ENCODE measurements at places on chromosomes 3 and 15.

DNA sequence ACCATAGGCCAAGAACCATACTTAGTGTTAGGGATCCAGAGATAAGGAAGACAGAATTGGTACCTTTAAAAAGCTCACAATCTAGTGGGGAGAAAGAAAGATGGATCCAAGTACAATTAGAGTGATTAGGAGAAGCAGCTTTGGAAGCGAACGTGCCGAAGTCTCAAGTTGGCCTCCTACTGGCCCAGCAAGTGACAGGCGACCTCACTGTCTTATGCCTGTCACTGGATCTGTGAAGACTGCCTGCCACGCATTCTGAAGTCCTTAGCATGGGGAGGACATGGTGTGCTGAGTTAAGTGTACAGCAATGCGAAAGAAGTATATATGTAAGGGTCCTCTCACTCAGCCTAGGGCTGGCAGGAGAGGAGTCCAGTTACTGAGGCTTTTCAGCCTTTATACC is 141.0 kb downstream of the GABRB3 start:
- no peak for DNase-seq

- DNase-seq: no peak
Measured at GRCh38 chr3:23831517-23832394, 26.0 kb downstream of the UBE2E1 start.

DNA sequence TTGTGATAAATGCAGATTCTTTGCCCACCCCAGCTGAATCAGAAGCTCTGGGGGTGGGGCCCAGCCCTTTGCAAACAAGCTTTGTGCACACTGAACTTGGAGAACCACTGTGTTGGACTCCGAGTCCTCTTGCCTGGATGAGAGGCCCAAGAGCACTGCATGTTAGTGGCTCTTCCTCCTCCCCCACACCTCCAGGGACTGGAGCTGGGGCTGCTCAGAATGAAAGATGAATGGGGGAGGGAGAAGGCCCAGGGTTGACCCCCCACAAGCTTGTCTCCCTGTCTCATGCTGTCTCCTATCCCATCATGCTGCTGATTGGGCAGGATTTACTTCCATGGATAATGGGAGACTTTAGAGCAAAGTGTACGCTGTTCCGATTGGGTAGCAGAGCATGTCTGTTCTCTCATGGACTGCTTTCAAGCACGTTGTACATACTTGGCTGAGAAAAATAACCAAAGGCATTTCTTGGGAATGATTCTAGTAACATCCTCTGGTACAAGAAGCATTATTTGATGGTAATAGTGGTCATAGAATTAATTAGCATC is 99.6 kb downstream of the PGPEP1L start:
- no peak for DNase-seq

DNA sequence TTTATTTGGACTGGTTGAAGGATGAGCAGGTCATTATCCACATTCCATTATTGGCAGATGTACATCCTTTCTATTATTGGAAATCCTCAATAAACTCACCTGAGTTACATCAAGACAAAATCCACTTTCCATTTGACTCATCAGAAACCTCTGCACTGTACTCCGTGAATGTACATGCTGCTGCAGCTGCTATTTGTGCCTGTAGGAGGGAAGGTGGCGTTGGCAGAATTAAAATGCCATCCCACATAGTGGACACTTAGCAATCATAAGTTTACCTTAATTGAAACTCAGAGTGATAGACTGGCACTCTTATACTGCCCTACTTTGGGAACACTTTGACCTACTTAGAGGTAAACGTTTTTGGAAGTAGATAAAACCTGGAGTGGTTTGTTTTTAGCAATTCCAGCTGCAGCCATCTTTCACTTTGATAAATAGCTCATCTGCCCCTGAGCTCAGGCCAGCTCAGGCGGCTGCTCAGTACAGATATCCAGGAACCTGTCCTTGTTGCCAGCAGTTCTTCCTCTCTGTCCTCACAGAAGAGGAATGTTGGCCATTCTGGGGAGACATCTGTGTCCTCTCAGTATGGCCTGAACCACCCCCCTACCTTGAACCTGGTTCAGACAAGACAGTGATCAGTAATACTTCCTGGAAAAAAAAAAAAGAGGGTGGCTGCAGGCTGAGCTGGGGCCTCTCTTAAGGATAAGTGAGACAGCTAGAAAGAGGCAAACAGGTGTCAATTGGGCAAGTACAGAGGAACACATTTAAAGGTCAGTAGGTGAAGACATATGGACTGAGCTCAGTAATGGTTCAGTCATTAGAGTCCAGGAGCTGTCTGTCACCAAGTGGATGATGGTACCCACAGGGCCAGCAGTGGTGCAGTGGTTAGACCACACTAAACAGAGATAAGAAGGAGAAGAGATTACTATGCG is 153.4 kb upstream of the UMPS start:
- no peak for DNase-seq

DNA sequence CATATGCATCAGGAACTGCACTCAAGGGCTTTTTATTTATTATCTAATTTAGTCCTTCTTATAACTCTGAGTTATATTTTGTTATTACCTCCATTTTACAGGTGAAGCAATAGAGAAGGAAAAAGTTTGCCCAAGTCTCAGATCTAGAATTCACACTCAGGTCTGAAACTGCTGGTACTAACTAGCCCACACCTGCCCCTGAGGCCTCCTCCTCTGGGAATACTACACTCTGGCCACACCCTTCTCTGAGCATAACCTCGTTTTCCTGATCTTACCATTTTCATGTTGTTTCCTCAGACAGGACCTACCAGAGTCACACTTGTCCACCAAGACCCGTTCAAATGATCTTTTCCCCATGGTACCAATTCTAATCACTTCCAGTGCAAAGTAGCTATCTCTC is 94.1 kb upstream of the CHRM5 start:
- no peak for DNase-seq

DNA sequence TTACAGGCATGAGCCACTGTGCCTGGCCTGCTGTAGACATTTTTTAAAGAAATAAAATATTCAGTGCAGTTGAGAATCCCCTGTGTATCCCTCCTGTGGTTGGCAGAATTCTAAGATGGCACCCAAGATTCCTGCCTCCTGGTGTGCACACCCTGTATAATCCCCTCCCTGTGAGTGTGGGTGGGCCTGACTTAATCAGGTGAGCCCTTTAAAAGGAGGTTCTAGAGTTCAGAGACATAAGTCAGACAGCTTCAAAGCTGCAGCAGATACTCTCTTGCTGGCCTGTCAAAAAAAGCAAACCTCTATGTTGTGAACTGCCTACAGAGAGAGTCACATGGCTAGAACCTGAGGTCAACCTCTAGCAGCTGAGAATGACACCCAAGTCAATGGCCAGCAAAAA is 7.0 kb upstream of the VIPR1 start:
- no peak for DNase-seq

- DNase-seq: no peak
Measured at GRCh38 chr3:177822681-177823096, 625.4 kb upstream of the TBL1XR1 start.

- DNase-seq: no peak
Measured at GRCh38 chr3:188218603-188219002, 64.6 kb downstream of the LPP start.

- DNase-seq: no peak
Measured at GRCh38 chr3:56810577-56811545, 9.1 kb upstream of the ARHGEF3 start.

DNA sequence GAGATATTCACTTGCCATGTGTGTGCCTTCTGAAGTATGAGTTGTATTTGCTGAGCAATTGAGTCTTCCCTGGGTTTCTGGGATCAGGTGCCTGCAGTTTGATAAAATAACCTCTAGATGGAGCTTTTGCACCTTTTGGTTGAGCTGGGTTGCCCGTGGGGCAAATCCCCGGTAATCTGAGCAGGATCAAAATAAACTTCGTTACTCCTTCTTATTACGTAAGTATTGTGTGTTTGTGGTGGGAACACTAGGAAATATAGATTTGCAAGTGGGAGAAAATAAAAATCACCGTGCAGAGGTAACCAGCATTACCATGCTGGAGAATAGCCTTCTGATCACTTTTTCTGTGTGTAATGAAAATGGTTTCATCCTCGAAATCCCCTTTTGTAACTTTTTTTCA is 277.4 kb upstream of the NR2E3 start:
- no peak for DNase-seq

GRCh38 chr3:138213398-138214085 is 26.4 kb downstream of the ARMC8 start:
- no peak for DNase-seq

GRCh38 chr15:51672155-51672687 is 9.1 kb upstream of the SCG3 start:
- DNase-seq: no peak

- no peak for DNase-seq
Measured at GRCh38 chr3:130516645-130517512, at the start of gene COL6A6. Gene COL6A6, plus strand, starts transcription at chr3:130517177. Its CDS starts 43,188 bp downstream, at chr3:130560365.

DNA sequence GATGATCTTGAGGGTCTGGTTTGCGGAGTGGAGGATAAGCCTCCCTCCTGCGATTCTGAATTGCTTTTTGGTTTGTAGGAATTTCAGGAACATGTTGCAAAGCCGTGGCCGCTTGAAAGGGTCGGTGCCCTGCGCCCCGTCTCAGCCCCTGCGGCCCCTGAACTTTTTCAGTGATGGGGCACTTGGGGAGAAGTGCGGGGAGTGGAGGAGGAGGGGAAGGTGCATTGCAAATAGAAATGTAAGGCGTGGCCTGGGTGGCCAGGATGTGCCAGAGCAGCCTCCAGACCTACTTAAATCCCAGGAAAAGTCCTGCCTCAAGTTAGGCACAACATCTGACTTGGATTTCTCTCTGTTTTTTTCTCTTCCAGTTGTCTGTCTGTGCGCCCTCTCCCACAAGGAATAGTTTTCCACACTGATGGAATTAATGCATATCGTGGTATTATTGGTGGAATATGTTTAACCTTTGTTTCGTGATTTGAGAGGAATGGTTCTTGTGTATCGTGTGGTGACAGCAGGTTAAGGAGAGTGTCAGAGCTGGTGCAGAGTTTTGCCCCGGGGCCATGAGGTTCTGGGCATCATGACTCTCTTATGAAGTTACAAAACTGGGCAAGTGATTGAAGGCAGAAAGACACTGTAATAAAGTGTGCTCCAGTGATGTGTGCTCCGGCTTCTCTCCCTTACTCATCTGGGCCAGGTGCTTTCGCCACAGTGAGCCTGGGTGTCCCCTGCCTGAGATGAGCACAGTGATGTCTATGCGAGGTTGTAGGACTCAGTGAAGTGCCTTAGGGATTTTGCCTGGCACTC is 153.8 kb downstream of the PGPEP1L start:
- DNase-seq: no peak

- no peak for DNase-seq
Measured at GRCh38 chr15:86649277-86649676, 569.6 kb downstream of the AGBL1 start.

DNA sequence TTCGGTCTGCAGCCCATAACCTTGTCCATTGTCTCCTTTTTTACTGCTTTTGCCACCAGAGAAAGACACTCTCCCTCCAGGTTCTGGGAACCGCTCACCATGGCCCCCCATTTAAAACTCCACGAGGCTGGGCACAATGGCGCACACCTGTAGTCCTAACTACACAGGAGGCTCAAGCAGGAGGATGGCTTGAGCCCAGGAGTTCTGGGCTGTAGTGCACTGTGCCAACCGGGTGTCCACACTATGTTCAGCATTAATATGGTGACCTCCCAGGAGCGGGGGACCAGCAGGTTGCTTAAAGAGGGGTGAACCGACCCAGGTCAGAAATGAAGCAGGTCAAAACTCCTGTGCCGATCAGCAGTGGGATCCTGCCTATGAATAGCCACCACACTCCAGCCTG is 28.0 kb upstream of the IDH2 start:
- DNase-seq: no peak

DNA sequence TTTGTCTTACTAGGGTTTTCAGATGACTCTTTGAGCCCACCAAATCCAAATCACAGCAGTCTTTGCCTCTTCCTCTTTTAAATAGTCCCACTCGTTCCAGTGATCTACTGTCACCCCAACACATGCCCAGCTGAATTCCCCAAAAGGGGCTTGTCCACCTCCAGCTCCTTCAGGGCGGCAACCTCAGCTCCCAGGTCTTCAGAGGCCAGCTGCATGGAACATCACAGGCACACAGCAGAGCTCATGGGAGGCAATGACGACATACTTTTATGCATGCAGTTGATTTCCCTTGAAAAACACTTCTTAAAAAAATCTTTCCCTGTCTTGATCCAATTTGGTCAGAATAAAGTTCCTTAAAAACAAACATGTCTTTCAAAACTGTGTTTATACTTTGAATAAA is 244.3 kb upstream of the NR2F2 start:
- DNase-seq: no peak

GRCh38 chr15:51982770-51983103 is 11.2 kb upstream of the LEO1 start:
- DNase-seq: no peak

DNA sequence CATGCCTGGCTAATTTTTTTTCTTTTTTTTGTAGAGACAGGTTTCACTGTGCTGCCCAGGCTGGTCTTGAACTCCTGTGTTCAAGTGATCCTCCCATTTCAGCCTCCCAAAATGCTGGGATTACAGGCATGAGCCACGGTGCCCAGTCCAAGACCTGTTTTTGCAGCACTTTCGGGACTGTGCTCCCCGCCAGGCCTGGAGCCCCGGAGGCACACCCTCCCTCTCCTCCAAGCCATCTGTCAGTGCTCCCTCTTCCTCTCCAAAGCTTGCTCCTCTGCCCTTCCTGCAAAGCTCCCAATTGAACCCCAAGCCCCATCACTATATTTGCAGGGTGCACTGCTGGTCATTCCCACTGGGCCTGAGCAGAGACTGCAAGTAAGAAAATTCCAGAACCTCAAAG is 98.1 kb downstream of the CORO2B start:
- no peak for DNase-seq

GRCh38 chr3:177818712-177819240 is 621.5 kb upstream of the TBL1XR1 start:
- no peak for DNase-seq

GRCh38 chr3:131535596-131535995 is 32.8 kb upstream of the MRPL3 start:
- no peak for DNase-seq

All from stimulated activated naive CD4-positive, alpha-beta T cell treated with Interleukin-2 at 50 U/mL for 16 hours (primary cell).